ENCODE measurements at places on chromosomes 1 and 21.

DNA sequence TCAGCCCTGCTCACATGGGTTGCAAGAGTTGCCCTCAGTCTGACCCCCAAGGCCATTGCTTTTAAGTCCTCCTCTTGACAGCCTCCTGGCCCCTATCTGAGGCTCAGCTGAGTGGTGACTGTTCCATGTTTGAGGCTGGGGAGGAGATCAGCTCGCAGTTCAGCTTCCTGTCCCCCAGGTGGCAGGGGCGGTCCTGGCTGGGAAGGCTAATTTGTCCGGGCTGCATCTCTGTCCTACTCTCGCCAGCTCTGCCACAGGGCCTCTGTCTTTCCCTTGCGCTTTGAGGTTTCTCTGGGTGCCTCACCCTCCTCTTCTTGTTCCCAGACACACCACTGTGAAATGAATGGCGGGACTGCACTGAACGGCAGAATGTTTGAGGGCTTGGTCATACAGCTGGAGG, 157.3 kb downstream of the KCNJ6 start:
- no peaks in the 10 kb centered on the region for H3K4me1 ChIP-seq
- peaks cover 14% of the 10 kb centered on the region for H3K27me3 ChIP-seq
- no peaks in the 10 kb centered on the region for H3K36me3 ChIP-seq
- DNase-seq, result peak; percentile 25

GRCh38 chr1:228391411-228392020, 15.1 kb downstream of the TRIM11 start:
- no peak for DNase-seq
- H3K27me3 ChIP-seq, result no peaks in the 10 kb centered on the region
- no peaks in the 10 kb centered on the region for H3K4me1 ChIP-seq

- H3K36me3 ChIP-seq, result no peaks in the 10 kb centered on the region
- peaks cover 36% of the 10 kb centered on the region for H3K27me3 ChIP-seq
- H3K27ac ChIP-seq, result no peak overlapping the region
- H3K4me3 ChIP-seq, result no peak overlapping the region
These were observed 6.7 kb upstream of the INKA2 start for GRCh38 chr1:111745675-111746613.

- no peak overlapping the region for H3K27ac ChIP-seq
- H3K36me3 ChIP-seq, result peaks cover 17% of the 10 kb centered on the region
- H3K27me3 ChIP-seq, result no peaks in the 10 kb centered on the region
- peak; percentile 66 for DNase-seq
- H3K4me3 ChIP-seq, result no peak overlapping the region
These were observed 24.0 kb downstream of the QSOX1 start for GRCh38 chr1:180178511-180179161.

- DNase-seq, result no peak
- peaks cover 12% of the 10 kb centered on the region for H3K4me1 ChIP-seq
- H3K27me3 ChIP-seq, result no peaks in the 10 kb centered on the region
- H3K27ac ChIP-seq, result no peak overlapping the region
- no peak overlapping the region for H3K4me3 ChIP-seq
- peaks cover 36% of the 10 kb centered on the region for H3K36me3 ChIP-seq
These were observed 96.0 kb downstream of the NRIP1 start for GRCh38 chr21:14968821-14969220.

- no peaks in the 10 kb centered on the region for H3K27me3 ChIP-seq
- no peak overlapping the region for H3K27ac ChIP-seq
- no peak overlapping the region for H3K4me3 ChIP-seq
- DNase-seq, result no peak
- peaks cover 2% of the 10 kb centered on the region for H3K4me1 ChIP-seq
These were observed 10.1 kb downstream of the DIPK1A start for GRCh38 chr1:92951141-92951582.
